ENCODE measurements at places on chromosomes 3 and 15.

- DNase-seq = no peak
Observed at GRCh38 chr3:101243285-101244211, 76.8 kb downstream of the IMPG2 start.

GRCh38 chr15:38112406-38112805 is 140.2 kb upstream of the SPRED1 start:
- DNase-seq = no peak

GRCh38 chr3:13564751-13565560 is 16.0 kb downstream of the FBLN2 start:
- DNase-seq = no peak

DNA sequence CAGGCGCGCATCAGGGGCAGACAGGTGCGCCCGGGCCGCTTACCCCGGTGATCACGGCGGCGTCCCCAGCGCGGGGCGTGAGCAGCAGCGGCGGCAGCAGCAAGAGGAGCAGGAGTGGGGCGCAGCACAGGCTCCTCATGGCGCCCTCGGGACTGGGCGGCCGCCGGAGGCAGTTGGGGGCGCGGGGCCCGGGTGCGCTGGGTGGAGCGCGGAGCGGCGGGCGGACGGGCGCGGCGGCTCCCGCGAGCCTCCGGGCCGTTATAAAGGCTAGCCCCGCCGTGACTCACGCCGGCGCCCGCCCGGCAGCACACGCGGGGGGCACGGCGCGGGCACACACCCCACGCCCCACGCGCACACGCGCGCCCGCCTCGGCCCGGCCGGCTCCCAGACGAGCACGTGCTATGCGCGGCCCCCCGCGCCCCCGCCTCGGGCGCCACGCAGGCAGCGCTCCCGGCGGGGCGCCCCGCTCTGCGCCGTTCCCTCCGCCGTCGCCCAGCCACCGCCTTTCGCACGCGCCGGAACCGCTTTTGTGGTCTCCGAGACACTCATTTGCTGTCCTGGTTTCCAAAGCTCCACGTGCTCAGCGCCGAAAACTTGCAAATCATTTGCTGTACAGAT is at the start of gene PROK2:
TSS of gene PROK2 (minus strand) at position 235 of the 618 bp plus-strand sequence. CDS start at position 139, 96 bp downstream.
- DNase-seq = no peak

GRCh38 chr3:71166339-71167240 is 416.9 kb downstream of the FOXP1 start:
- no peak for DNase-seq

DNA sequence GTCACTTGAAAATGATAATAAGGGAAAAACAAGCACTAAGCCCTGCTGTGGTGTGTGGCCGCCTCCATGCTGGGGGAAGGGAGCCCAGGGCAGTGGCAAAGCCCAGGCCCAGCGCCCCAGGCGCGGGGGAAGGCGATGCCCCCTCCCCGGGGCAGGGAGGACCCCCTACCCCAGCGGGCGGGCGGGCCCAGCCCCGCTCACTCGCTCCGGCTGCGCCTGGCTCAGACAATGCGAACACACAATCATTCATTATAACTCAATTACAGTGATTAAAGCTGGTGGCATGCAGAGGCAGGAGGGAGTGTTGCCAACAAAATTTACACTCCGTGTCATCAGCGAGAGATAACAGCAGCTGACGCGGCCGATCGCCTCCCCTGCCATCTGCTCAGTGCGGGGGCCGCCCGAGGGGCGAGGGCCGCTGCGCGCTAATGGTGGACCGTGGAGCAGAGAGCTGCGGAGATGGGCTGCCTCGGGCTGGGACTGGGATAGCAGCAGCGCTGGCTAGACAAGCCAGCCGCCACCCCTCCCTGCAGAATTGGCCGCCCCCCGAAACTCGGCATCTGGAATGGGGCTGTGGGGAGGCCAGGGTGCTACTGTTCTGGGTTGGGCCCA is 64.1 kb downstream of the TLE3 start:
- DNase-seq = no peak

Measured in cerebellar nuclear complex (tissue), 1 donor.